ENCODE measurements at places on chromosomes 6 and 20. TPM values are rescaled to one million over a fixed set of nuclear protein-coding genes. Genes with fewer than 3 reads are reported as not detected.

DNA sequence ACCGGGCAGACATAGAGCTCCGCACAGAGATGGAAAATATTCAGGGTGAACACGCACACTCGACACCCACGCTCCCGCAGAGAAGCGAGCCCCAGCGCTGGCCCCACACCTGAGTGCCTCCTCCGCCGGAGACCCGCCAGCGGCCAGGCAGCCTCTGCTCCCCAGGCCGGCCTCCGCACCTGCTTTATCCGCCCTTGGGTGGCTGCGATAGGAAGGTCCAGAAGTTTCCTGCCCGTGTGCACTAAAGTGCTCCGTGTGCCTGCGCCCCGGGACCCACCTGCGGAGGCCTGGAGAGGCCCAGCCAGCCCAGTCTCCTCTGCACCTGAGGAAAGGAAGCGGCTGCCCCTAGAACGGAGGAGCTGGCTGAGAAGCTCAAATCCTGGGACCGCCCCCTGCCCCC, 10.8 kb upstream of the FOXC1 start:
- DNase-seq: no peak

- no peak for DNase-seq
Measured at GRCh38 chr20:7994809-7995208, 24.8 kb downstream of the TMX4 start.

Gene SLC16A10
- total RNA-seq: 0.70 TPM

DNA sequence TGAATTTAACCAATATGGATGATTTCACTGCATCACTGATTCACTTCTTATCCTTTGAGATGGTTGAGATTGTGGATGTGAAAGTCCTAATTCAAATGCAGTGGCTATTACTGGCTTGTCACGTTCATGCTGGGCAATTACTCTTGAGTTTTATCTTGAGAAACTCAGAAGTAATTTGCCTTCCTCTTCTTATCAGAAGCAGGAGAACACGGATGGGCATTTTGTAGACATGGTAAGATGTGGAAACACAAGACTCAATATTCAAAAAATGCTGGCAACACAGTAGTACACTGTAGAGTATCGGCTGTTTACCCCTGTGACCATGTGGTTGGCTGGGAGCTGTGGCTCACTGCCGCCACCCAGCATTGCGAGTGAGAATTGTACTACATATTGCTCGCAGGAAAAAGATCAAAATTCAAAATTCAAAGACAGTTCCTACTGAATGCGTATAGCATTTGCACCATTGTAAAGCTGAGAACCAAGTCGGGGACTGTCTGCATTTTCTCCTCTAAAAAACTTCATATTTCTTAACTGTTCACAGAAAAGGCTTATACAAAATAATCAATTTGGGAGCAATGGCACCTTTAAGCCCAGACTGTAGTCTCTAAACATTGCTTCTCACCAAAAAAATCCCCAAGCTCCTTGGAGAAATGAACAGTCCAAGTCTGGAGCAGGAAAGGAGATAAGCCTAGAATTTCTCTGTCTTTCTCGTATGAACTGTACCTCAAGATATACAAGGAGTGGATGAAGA, 61.9 kb upstream of the ELOVL5 start:
- peak; percentile 77 for DNase-seq

- DNase-seq: no peak
Measured at GRCh38 chr20:16011056-16011455, 562.2 kb downstream of the KIF16B start.

Measured in B cell (primary cell).